Endothelial cell of coronary artery (primary cell): ENCODE measurements at places on chromosomes 7 and 10. TPM values are rescaled to one million over a fixed set of nuclear protein-coding genes. Genes with fewer than 3 reads are reported as not detected.

Gene PNLIP
- total RNA-seq = not detected in 2 replicates

Gene GALNT17
- total RNA-seq = not detected in 2 replicates

Gene TAS2R3
- 1.2 and 1.3 TPM in 2 replicates for total RNA-seq

Gene ADO
- total RNA-seq = 15.1 and 17.8 TPM in 2 replicates

Gene DLX6
- total RNA-seq = not detected in 2 replicates

Gene FLNC
- 152 and 239 TPM in 2 replicates for total RNA-seq
